ENCODE measurements at places on chromosomes 3 and 15.

DNA sequence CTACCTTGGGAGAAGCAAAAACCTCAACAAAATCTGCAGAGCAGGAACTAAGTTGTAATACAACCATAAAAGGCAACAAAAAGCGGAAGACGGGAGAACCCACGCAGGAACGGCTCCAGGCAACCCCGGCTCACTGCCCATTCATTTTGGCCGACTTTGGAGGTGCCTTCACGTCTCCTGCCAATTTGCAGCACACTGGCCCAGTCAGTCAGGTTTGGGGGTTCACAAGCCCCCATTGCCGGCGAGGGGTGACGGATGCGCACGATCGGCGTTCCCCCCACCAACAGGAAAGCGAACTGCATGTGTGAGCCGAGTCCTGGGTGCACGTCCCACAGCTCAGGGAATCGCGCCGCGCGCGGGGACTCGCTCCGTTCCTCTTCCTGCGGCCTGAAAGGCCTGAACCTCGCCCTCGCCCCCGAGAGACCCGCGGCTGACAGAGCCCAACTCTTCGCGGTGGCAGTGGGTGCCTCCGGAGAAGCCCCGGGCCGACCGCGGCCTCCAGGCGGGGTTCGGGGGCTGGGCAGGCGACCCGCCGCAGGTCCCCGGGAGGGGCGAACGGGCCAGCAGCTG is 463 bp downstream of the TERC start:
- DNase-seq, result peak; percentile 92

DNA sequence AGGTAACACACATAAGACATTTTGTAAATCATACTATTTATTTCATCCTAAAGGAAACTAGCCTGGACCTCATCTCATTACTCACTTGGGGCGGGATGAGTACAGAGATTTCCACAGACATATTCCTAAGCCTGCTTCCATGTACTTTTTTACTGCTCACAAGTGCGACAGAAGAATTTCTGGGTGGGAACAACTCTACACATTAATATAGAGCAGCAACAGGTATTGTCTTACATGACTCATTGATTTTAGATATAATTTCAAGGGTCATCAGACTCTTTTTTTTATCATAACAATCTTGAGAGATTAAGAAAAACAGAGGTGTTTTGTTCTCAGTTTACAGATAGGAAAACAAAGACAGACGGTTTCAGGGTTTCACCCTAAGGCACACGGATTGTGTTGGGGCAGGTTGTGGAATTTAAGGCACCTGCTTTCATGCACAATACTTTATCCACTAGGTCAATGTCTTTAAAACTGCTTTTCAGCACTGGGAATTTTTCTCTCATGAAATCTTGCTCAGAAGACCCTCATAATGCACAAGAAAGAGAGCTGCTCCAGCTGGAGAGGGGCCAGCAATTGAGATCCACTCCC is 186.7 kb upstream of the CDIN1 start:
- DNase-seq, result no peak

GRCh38 chr3:134486577-134487041 is 752 bp downstream of the CEP63 start:
- DNase-seq, result peak; percentile 56

DNA sequence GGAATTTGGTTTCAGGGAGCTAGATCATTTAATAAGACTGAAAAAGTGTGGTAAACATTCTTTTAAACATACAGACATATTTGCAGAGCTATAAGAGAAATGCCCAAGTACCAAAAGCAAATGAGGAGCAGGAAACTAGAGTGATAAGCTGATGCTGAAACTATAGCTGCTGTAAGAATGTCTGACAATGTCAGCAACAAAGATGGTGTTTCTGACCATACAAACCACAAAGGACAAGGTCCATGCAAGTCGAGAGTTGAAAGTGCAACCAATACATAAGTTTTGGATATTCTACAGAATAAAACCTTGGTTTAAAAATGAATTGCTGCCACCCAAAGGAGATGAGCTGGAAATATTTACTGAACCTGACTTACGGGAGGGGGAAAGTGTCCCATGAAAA is 610.2 kb downstream of the TBL1XR1 start:
- DNase-seq, result no peak

- DNase-seq, result no peak
Measured at GRCh38 chr3:103410231-103410630, 975.4 kb downstream of the ZPLD1 start.

DNA sequence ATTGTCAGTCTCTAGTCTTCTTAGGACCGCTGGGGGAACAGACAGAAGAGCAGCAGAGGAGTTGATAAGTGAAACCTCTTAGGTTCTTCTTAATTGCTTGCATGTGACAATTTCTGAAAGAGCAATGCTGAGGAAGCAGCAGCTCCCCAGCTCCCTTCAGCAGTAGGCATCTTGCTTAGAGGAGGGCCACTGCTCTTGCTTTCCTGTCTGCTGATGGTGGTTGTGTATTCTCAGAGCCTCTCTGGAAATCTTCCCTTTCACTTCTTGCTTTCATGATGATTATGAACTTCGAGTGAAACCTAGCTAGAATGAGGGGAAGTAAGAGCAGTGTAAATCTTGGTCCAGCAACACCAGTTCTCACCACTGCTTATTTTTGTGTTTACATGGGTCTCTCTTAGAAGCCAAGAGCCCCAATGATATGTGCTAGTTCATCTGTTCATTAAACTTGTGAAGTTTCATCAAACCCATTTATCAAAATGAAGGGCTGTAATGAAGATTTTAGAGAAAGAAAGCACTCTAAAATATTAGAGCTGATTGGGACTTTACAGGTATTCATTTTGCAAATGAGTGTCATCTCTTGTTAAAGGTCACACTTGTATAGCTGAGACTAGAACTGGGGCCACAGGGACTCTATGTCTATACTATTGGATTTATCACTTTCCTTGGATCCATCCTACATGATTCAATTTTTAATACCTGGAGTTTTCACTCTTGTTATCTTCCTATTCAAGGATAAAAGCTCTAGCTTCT is 246.7 kb downstream of the LPP start:
- DNase-seq, result no peak

DNA sequence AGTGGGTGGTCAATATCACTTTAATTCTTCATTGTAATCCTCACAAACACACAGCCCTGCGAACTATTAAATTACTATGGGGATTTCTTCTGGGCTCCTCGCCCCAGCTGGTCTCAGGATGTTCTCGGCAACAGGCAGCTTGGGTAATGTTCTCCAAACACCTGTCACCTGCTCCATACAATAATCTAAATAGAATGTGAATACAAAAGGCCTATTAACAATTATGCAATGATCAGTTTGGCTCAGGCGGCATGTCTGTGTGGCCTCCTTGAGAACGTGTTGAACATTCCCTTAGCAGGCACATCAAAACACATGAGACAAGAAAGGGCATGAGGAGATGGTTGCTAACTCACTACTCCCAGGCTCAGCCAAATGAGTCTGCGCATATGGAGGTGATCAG is 158.6 kb upstream of the KBTBD8 start:
- DNase-seq, result no peak

DNA sequence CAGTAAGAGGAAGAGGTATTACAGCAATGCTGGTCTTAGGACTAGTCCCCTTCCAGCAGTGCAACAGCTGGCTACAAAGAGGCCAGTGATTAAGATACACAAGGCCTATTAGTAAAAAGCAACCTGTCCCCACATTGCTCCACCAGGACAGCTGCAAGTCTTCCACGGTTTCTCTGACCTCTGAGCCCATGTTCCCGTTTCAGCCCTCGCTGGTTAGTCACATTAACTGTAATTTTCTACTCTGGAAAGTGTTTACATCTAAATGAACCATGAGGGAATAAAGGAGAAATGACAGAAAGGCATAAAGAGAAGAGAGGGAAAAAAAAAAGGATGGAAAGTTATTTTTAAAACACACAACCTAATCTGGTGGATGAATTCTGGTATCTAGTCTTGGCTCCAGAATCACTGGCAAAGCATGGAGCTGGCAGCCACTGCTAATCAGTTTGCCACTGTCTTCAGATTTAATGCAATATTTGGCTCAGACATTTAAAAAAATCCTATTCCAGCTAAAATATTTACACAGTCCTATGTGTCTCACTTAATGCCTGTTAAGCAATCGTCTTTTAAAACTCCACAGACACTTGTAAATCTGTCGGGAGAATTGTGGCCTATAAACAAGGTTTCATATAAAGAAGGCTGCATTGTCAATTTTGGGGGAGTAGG is 154.9 kb downstream of the GREM1 start:
- no peak for DNase-seq

DNA sequence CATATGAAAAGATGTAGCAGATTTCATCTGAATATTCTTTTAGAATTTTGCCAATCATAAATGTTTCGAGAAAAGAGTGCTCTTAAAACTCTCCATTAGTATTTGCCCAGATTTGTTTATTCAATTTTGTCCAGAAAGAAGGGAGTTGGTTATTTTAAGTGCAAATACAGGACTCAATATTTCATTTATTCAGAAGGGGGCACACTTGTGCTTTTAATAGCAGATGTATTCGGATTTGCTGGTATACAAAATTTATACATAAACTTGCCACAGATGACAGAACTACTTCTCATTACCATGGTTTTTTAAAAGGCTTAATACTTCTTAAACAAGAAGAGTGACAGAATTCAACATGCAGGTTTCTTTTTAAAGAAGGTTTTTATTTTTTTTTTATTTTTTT is 69.8 kb upstream of the GRM7 start:
- no peak for DNase-seq

- no peak for DNase-seq
Measured at GRCh38 chr3:66497288-66497984, 3.4 kb downstream of the LRIG1 start.

GRCh38 chr15:95916568-95916967 is 413.9 kb upstream of the NR2F2 start:
- DNase-seq, result no peak

DNA sequence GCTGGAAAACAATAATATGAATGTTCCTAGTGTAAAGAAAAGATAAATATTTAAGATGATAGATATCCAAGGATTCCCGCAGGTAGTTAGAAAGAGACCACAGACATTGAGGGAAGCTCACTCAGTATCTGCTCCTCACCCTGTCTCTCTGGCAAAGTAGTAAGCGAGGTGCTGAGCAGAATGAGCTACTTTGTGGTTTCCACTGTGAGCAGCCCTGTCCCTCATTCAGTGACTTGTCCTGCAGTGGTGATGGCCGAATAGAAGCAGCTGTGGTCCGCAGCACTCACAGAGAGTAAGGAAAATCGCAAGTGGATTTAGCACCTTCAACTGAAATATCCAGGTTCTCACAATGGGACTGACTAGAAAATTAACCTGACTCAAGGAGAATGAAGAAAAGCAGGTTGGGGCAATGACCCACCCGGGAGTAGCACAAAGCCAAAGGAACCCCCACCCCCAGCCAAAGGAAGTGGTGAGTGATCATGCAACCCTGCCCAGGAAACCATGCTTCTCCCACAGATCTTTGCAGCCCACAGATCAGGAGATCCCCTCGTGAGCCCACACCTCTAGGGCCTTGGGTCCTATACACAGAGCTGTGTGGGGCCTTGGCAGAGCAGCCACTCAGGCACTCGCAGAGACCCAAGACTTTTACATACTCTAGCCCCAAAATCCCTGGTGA is 21.8 kb upstream of the SLC25A38 start:
- peak; percentile 80 for DNase-seq

- no peak for DNase-seq
Measured at GRCh38 chr15:90924375-90924774, 8.0 kb downstream of the HDDC3 start.

- no peak for DNase-seq
Measured at GRCh38 chr3:1953536-1953935, 145.1 kb upstream of the CNTN4 start.

DNA sequence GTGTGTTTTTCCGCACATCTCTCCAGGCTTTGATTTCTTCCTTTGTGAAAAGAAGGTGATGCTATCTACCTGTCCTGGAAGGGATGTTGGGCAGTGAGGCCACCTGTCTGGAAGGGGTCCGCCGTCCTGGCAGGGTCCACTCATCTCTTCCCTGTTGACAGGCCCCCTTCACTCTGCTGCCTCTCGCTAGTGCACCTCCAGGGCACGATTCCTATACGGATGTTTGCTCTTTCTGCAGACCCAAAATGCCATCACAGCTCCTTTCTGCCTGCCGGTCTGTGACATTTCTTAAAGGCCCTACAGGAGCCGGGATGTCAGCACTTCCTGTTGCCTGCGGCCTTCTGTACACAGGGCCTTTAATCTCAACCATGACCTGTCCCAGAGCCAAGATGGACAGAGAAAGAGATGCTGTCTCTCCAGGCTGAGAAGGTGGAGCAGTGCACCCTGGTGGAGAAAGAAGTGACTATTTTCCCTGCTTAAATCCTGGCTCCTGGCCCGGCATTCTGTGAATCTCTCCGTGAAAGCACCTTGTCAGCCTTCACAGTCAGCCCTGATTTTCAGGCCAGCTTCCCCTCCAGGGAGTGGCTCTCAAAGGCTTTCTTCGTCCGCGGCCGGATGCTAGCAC is 7.4 kb downstream of the FAM3D start:
- no peak for DNase-seq

GRCh38 chr3:42368861-42369260 is 41.5 kb downstream of the LYZL4 start:
- DNase-seq, result no peak

DNA sequence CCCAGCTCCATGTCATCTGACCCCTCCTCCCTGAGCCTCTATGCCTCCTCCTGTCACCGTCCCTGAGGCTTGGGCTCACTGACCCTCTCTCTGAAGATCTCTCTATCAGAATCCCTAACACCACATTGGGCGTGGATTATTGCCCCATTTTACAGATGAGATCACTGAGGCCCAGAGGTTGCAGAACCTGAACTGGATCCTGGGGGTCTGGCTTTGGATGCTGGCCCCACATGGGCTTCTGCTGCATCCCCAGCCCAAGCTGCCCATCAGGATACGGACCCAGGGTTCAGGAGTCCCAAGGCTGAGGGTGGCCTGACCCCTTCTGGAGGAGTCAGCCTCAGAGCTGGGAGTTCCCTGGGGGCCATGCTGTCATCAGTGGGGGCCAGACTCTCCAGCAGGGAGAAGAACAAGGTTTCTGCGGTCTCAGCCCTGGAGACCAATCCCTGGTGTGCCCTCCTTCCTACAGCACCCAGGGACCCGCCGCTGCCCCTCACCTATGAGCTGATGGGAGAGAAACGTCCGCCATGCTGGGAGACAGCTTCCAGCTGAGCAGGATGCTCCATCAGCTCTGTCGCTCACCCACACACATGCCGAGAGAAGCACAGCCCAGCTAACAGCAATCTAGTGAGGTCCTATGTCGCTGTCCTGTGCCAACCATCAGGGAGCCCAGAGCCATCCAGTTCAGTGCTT is 273.1 kb downstream of the UACA start:
- DNase-seq, result no peak

DNA sequence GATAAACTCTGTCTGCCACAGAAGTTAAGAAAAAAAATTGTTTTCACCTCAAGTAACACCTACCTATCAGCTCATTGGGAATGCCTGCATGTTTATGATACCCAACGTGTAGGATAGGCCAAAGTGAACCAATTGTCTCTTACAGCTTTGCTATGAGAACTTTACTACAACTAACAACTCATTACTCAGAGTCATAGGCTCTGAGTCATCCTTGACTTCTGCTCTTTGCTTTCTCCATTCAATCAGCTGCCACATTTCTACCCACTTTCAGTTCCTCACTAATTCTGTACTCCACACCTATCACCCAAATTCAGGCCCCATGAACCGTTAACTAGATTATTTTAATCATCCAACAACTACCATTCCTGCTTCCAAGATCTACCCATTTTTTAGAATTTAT is 843.9 kb downstream of the TUSC7 start:
- no peak for DNase-seq

Data from AML-193 (cell line).